ENCODE measurements at places on chromosomes 7 and 10.

DNA sequence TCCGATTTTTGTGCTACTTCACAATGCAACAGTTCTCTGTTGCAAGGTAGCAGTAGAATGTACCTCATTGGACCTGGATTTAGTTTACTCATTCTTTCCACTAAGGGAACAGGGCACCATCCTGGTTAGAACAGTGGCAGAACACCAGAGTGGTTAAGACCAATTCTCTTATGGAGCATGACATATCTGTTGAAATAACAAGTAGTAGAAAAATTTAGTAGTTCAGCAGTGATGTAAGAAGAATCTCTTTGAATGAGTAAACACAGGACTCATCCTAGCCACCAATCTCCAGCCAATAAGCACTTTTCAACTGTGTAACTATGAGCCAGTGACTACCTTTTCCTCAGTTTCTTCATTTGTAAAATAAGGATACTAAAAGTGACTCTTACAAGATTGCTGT is 2.4 kb downstream of the ANKRD22 start:
- DNase-seq = no peak

GRCh38 chr7:124089621-124090020 is 56.8 kb upstream of the TMEM229A start:
- DNase-seq = no peak

GRCh38 chr10:110723224-110723891 is 79.2 kb downstream of the RBM20 start:
- DNase-seq = no peak

GRCh38 chr7:118080947-118081346 is 103.0 kb upstream of the LSM8 start:
- peak; percentile 52 for DNase-seq

DNA sequence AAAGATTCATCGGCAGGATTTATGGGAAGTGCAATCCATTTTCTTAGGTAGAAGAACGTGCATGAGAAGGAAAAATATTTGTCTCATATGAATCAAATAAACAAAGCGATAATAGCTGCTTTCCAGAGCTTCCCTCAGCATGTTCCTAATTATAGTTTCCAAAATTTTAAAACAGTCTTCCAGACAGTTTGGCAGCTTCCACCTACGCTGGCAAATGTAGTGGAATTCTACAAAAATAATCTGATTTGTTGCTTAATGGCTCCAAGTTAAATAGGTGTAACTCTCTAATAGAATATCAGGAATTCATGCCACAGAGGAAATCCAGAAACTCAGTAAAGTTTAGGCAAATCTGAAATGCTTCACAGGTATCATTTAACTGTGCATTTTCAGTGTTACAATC is 23.3 kb upstream of the AGBL3 start:
- no peak for DNase-seq

GRCh38 chr7:96414931-96415292 is 93.0 kb upstream of the SLC25A13 start:
- DNase-seq = peak; percentile 35

DNA sequence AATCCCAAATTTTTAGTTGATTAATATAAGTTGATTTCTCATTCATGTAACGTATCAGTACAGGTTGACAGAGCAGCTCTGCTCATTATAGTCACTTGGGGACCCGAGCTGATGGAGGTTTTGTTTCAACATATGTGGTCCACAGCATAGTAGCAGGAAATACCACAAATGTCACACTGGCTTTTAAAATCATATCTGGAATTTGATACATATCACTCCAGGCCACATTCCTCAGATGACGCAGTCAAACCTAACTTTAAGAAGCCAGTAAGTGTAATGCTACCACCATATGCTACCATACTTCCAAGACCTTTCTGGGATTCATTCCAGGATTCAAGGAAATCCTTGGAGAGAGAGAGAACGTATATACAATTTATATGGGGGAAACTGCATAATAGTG is 156.3 kb downstream of the PHF14 start:
- no peak for DNase-seq

DNA sequence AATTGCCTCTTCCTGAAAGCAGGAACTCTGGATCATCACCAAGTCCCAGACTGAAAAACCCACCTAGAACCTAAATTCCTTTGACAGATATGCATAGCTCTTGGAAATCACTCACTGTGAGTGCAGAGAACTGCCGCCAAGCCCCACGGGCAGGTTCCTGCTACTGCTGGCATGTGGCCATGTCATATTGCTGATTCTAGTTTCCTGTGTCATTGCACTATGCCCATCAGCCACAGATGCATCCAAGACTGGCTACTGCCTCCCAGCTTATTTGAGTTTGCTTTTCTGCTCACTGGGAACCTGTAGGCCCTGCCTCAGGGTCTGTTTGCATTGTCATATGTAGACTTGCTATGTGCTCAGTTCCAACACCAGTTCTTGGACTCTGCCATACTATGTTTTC is 786.0 kb downstream of the GRID1 start:
- DNase-seq = no peak

GRCh38 chr7:2820508-2820934 is 23.6 kb downstream of the GNA12 start:
- no peak for DNase-seq

DNA sequence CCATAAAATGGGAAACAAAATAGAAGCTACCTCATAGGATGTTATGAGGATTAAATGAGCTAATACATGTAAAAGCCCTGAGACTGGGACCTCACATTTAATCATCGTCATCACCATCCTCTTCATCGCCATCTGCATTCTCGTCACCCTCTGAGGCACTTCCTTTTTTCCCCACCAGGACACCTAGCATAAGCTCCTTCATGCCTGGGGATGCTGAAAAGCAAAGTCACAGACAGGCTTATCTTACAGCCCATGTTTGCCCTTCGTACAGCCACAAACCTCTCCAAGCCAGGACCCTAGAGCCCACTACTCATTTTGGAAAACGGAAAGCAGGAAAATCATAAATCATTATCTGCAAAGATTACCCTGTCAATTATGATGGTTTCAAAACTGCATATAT is 249.6 kb downstream of the GPAM start:
- DNase-seq = no peak

GRCh38 chr7:1857487-1858421 is 187.7 kb downstream of the ELFN1 start:
- DNase-seq = no peak

- DNase-seq = no peak
Observed at GRCh38 chr10:96415891-96416554, 57.2 kb upstream of the OPALIN start.

Measured in activated T-cell treated with anti-CD3 and anti-CD28 coated beads, Interleukin-2, amount 50 U/mL, for 24 hours (primary cell).